ENCODE measurements at places on chromosomes 12 and 14. TPM values are rescaled to one million over a fixed set of nuclear protein-coding genes. Genes with fewer than 3 reads are reported as not detected.

The ARL6IP4 gene
- total RNA-seq, result 173 TPM

The KLRF2 gene
- total RNA-seq, result not detected

The FRS2 gene
- 72.3 TPM for total RNA-seq

The NTN4 gene
- total RNA-seq, result 79.2 TPM

The TUNAR gene
- not detected for total RNA-seq

The FOXN4 gene
- total RNA-seq, result not detected

The SSTR1 gene
- total RNA-seq, result 0.95 TPM

The AKAP3 gene
- total RNA-seq, result 1.4 TPM

The MRPL42 gene
- total RNA-seq, result 25.0 TPM

The IRF9 gene
- total RNA-seq, result 86.1 TPM
